ENCODE measurements at places on chromosomes 13 and 19.

DNA sequence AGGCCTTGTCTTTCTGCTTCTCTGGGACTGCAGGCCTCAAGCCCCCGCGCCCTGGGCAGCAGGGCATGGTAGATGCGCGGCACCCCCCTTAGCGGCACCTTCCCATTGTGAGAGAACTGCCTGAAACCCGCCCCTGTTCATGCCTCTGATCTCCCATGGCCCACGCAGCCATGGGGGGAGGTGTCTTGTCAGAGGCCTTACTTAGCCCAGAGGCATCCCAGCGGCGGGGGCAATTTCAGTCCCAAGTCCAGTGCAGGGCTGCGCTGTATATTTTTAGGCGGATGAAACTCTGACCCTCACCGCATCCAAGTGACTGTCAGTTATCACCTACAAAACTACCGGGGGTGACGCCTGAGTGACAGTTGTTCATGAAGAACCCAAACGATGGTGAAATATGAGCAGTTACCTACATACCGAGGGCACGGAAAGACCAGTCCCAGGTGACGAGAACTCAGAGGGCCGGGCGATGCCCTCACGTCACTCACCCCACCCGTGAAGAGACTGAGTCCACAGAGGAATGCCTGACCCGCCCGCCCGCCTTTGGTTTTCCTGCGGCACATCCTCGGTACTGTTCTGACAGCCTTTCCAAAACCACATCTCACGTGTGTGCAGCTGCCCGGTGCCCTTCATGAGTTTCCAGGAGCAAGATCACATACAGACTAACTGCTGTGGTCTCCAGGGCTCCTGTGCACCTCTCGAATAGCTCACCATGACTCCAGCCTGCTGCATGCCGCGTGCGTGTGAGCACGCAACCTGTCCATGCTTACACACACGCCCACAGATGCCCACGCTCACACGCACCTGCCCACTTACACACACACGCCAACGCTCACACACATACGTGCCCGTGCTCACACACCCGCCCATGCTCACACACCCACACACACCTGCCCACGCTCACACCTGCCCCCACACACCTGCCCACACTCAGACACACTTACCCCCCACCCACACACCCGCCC is 14.4 kb downstream of the IL17D start:
- DNase-seq = no peak

- DNase-seq = peak; percentile 78
Observed at GRCh38 chr19:511101-511851, 4.0 kb downstream of the TPGS1 start.

DNA sequence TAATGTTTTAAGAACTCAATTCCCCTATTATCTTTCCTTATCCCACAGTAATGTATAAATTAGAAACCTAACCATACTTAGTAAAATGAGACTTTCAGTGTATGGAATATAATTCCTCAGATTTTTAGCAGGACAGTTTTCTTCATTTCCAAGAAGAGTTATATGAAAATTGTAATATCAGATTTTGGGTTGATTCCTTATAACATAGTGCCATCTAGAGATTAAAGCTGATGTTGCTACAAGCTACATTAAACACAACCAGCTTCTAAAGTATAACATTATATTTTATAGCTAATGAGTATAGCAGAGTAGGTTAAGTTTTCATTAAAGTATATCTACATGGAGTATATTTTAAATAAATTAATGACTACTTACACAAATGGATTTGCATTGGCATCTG is 99.7 kb upstream of the MIR17HG start:
- DNase-seq = peak; percentile 12

- no peak for DNase-seq
Observed at GRCh38 chr19:55131421-55131820, 14.0 kb upstream of the PPP1R12C start.

DNA sequence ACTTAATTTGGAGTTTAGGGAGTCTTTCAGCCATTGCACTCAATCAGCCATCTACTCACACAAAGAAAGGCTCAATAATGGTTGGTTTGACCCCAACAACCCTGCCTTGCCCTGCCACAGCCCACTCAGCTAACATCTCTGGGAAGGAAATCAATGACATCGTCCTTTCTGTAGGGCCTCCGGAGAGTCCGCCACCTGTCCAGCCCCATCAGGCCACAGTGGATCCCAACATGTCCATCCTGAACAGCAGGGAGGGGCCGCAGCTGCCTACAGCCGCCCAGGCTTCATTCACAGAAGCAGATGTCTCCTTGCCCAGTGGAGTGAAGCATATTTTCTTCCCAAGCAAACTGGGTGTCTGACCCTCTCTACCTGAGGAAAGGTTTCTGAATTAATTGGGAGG is 4.2 kb upstream of the CDX2 start:
- DNase-seq = no peak

- DNase-seq = no peak
Observed at GRCh38 chr19:30289336-30289735, 82.8 kb upstream of the ZNF536 start.

DNA sequence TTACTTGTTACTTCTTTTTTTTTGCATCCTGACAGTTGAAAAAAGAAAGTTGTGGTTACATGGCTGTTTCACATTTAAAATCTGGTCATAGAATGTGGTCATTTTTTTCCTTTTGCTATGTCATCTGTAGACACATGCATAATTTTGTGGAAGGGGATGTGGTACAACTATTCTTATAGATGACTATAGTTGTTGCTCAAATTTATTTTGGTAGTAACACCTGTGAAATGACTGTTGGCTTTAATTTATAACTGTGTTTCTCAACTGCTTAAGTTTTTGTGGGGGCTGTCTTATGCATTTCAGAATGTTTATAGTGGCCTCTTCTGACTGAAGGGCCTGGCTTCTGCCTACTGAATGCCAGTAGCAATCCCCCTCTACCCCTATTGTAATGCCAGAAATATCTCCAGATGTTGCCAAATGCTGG is 130.5 kb downstream of the PAN3 start:
- peak; percentile 73 for DNase-seq

- DNase-seq = no peak
Observed at GRCh38 chr13:86882835-86883234, 788.3 kb upstream of the SLITRK5 start.

- DNase-seq = peak; percentile 60
Observed at GRCh38 chr19:6076675-6077463, 33.4 kb downstream of the RFX2 start.

GRCh38 chr19:38869836-38870607 is 8.1 kb downstream of the RINL start:
- peak; percentile 80 for DNase-seq

GRCh38 chr13:73499695-73500094 is 440.9 kb downstream of the KLF5 start:
- DNase-seq = no peak

GRCh38 chr19:47105874-47106273 is 7.7 kb downstream of the ZC3H4 start:
- no peak for DNase-seq

DNA sequence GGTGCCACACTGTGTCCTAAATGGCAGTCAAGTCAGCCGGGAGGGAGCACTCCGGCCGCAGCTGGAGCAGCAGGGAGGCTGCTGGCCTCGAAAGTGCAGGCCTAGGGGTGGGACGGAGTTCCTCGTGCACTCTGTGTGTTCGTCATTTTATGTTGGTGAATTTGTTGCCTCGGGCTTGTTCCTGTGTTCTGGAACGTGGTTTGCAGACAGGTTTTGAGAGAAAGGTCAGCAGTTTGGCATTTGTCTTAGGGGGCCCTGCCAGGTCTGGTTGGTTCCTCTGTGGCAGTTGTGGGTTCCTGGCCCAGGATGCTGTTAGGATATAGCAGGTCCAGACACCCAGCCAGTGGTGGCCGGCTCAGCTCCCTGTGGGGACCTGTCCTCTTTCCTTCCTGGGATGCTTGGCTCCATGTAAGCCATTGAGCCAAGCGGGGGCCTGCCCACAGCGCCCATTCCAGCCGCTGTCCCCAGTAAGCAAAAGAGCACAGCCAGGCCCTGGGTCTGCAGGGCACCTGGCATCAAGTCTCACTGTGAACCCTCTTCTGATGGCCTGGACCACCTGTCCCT is 30.0 kb downstream of the MPHOSPH8 start:
- no peak for DNase-seq

DNA sequence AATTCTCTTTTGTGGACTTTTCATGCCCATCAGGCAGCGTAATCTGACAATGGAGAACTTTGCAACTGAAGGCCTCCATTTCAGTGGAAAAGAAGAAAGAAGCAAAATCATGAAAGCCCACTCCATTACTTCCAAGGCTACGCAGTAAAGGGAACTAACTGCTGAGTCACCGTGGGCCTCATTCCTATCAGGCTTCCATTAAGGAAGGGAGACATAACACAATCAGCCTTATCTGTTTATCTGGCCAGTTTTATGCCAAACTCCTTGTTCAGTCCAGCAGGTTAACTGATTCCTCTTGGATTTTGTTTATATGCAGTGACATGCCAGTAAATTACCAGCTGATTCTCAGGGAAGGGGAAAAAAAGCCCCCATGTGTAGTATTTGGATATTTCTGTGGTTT is 56.8 kb upstream of the KATNAL1 start:
- DNase-seq = no peak

- no peak for DNase-seq
Observed at GRCh38 chr19:38506375-38506722, 72.9 kb downstream of the RYR1 start.

DNA sequence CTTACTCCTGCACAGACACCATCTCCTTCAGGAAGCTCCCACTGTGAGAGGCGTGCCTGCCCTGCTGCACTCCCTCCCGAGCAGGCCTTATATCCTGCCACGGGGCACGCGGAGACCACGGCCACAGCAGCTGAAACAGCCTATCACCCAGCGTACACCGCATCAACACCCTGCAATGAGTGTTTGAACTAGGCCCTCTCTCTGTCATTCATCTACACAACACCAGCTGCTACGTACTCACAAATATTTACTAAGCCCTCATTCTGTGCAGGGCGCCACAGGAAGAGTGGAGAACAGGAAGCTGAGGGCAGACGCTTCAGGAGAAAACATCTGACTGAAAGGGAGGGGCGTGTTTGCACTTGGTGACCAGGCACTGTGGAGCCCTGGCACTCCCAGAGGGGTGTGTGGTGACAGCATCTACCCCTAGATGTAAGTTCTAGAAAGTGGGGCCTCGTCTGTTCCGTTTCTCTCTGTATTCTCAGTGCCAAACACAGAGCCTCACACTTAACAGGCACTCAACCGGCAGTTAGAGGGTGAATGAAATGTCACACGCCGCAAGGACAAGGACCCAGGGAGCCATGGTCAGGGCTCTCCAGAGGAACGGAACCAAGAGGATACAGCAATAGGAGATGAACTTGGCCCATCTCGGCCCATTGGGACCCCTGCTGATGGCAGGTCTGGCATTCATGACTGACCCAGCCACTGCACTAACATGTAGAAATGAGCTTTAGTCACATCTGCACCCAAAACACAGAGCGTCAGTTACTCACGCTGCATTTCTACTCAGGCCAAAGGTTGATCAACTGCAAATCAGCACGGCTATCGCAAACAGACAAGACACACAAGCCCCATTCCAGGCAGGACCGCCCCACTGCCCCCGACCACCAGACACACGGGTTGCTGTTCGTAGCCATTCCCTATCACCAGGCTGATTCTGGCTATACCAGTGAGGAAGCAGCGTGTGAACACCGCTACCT is 15.7 kb downstream of the RANBP3 start:
- peak; percentile 73 for DNase-seq

- peak; percentile 61 for DNase-seq
Observed at GRCh38 chr19:51440846-51441409, 17.3 kb downstream of the SIGLEC8 start.

DNA sequence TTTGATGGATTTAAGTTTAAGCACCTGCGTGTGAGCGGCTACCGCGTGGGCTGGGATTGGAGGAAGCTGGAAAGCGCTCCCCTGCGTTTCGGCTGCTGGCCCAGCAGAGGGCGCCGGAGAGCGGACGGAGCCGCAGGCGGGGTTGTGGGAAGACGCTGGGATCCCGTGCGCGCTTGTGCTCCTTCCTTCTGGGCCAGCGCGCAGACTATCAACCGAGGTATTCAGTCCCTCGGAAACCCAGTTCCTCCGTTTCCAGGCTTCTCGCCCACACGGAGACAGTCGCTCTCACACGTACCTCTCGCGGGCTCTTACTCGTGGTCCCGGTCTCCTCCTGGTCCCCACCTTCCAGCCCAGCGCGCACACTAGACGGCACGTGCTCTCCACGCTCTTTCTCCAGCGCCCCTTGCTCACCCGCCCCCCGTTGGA is 28.8 kb downstream of the EPN1 start:
- DNase-seq = peak; percentile 31

DNA sequence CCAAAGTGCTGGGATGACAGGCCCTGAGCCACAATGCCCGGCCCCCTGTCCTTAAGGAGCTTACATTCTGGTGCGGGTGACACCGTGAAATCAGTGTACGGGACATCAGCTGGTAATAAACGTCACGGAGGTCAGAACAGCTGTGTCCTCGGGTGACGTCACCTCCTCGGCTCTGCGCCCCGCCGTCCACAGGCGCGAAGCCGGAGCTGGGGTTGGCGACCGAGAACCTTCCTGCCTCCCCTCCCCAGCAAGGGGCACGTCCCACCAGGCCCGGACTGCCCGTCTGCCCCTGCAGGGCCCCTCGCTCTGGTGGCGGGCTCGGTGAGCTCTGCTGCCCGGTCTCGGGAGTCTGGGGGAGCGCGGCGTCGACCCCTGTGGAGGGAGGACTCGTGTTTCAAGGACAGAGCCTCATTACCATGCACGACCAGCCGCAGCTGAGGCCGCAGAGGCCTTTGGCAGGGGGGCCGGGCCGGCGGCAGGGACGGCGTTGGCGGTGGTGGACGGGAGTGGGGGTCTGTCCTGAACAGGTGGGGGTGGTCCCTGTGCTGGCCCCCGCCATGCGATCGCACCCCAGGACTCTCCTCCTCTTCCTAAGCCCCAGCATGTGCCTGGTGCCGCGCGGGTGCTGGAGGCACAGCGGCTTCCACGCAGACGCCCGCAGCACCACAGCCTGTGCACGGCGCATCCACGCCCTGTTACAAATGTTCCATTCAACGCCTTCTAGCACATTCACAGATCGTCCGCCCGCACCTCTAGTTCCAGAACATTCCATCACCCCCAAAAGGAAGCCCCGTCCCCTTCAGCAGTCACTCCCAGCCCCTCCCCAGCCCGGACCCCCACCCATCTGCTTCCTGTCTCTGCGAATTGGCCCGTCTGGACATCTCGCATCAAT is 5.4 kb downstream of the LINGO3 start:
- DNase-seq = peak; percentile 56

- no peak for DNase-seq
Observed at GRCh38 chr13:45503658-45504057, 38.9 kb downstream of the COG3 start.

GRCh38 chr13:59342400-59342799 is 821.3 kb downstream of the DIAPH3 start:
- DNase-seq = no peak

DNA sequence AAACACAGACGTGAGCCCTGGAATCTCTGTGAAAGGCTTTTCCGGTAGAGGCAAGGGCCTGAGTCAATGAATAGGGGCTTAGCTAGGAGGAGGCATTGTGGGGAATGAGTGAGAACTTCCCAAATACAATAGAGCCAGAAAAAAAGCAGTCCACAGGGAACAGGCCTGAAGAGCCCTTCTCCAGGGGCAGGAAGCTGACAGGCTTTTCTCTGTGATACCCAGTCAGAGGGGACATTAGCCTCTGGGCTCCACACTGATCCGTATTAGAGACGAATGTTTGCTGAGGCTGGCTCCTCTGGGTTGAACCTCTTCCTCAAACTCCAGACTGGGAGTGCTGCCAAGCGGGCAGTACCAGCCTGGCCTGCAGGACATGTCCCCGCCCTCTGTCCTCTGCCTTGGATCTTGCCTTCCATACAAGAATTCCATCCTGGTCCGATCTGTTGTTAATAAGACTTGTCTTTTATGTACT is 2.3 kb downstream of the DHRS12 start:
- DNase-seq = peak; percentile 36

Data from suppressor macrophage treated with lipopolysaccharide for 4 hours (primary cell).